ENCODE measurements at places on chromosomes 12 and 14.

GRCh38 chr14:57737598-57737997 is 128.3 kb downstream of the SLC35F4 start:
- DNase-seq = no peak

DNA sequence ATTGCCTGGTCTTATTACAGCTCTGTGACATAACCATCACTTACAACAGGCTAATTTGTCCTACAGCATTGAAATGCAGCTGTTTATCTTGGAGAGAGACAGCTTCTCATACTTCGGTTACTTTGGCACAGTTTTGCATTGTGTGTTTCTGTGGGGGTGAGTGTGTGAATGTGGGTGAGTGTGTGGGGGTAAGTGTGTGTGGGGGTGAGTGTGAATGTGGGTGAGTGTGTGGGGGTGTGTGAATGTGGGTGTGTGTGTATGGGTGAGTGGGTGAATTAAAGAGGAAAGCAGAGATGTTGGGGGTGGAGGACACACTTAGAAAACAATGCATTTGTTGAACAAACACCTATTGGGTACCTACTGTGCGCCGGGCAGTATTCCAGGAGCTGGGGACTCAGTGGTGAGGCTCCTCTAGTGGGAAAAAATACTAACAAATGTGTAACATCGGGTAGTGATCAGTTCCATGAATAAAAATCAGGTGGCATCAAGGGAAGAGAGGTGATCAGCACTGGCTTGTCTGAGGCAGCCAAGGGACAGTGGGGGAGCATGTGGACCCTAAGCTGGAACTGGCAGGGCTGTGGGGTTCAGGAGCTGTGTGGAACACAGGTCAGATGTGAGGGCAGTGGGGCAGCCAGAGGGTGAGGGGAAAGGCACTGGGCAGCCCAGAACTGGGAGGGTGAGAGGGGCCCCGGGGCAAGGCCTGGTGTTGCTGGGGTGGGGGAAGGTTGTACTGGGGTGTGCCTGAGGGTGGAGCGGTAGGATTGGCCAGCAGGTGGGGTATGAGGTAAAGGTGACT is 44.1 kb upstream of the AMN start:
- no peak for DNase-seq

- DNase-seq = peak; percentile 12
These were observed 1165.4 kb downstream of the TMEM121 start for GRCh38 chr14:106691601-106692291.

- no peak for DNase-seq
These were observed 233.7 kb downstream of the SLC25A21 start for GRCh38 chr14:36938678-36939077.

- no peak for DNase-seq
These were observed 107.2 kb downstream of the DUSP6 start for GRCh38 chr12:89245090-89245489.

DNA sequence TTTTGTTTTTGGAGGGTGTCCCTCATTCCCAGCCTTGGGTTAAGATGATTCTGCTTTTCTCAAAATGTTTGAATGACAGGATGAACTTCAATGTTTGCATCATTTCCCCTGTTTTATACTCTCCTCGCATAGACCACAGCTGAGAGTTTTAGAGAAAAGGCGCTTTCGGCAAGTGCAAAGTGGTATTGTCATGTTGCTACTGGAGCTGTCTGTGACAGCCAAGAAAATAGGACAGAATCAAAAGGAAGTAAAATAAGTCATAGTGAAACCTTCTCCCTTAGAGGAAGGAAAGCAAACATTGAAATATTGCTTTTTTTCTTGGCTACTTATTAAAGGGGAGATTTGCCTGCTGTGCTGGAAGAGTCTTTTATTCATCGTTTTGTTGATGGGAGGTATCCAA is 33.5 kb upstream of the ARHGAP5 start:
- no peak for DNase-seq

DNA sequence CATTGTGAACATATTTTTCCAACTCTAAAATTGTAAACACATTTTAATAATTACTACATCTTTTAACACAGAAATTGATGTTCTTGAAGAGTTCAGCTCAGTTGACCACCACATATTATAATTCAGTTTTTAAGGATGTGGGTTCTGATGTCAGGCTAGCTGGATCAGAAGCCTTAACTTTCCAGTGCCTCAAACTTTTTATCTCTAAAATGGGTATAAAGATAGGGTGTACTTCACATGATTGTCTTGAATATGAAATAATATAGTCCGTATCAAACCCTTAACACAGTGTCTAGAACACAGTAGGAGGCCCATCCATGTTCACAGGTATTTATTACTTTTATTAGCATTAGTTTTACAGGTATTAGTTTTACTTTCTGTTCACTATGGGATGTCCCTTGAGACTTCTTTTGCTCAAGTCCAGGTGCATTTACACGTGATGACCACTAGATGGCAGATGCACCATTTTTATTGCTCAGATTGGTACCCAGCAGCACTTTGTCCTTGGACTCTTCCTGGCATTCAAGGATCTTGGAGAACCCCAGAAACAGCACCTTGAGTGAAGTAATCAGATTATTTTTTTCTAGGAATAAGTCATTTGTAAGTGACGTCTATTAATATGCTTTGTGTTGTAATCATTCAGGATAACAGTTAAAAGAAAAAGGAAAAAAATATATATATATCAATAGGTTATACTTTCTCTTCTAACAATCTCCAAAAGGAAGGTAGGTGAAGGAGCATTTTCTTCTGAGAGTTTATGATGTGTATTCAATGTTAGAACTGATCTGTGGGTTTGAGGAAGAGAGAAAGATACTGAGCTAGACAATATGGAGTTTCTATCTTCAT is 580.2 kb downstream of the ETNK1 start:
- DNase-seq = no peak

- DNase-seq = no peak
These were observed 441.1 kb downstream of the ETNK1 start for GRCh38 chr12:23066095-23066494.

GRCh38 chr14:67516676-67517075 is 16.4 kb upstream of the PLEKHH1 start:
- no peak for DNase-seq

- no peak for DNase-seq
These were observed 182.3 kb upstream of the PWP1 start for GRCh38 chr12:107503129-107503855.

GRCh38 chr14:24789378-24789884 is 155.4 kb upstream of the GZMB start:
- DNase-seq = no peak

- DNase-seq = no peak
These were observed 39.2 kb upstream of the EEA1 start for GRCh38 chr12:92968176-92968813.

DNA sequence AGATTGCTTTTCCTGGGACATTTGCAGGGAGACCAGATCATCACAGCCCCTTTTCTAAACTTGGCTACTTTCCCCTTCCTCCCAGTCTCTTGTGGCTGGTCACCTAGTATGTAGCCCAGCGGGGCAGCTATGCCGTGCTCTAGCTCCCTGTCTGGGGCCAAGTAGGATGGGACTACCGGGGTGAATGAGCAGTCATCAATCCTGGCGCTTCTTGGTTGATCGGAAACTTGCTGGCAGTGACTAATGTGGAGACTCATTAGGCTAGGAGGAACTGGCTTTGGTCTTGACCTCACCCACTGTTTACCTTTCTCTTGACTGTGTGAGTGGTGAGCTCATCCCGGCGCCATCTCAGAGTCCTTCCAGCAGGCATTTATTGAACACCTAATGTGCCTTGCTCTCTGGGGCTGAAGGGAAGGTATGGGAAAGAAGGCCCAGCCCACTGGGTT is 15.9 kb downstream of the PLEKHG3 start:
- no peak for DNase-seq

GRCh38 chr14:89435892-89436656 is 19.0 kb upstream of the FOXN3 start:
- DNase-seq = no peak

DNA sequence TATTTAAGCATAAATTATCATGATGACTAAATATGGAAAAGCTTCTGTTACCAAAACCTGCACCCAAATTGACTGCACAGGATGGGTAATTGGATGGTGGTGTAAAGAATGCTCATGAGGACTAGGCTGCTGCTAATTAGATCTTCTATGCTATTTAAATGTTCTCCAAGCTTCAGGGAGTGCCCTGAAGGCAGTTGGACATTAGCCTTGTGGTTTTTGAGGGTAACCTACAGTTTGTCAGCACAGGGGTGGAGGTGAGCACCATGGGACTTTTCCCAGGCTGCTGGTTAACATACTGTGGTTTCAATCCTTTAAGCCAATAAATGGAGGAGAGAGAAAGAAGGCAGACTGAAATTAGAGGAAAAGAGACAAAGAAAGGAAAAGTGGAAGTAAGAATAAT is 145.0 kb downstream of the WIF1 start:
- no peak for DNase-seq

- no peak for DNase-seq
These were observed 6.0 kb downstream of the TMEM260 start for GRCh38 chr14:56585461-56586084.

DNA sequence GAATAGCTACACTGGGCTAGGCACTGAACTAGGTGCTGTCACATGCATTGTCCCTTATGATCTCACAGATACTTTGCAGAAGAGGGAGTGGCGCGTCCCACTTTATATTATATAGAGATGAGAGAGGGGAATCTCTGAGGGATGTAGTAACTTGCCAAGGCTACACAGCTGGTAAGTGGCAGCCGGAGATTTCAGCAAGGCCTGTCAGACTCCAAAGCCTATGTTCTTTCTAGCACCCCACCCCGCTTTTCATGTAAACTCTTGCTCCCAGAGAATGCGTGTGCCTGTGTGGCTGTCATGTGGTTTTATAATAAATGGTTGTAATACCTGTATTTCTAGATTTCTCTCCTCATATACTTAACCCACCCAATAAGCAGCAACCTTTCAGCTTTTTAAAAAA is 39.1 kb downstream of the WDR20 start:
- no peak for DNase-seq

DNA sequence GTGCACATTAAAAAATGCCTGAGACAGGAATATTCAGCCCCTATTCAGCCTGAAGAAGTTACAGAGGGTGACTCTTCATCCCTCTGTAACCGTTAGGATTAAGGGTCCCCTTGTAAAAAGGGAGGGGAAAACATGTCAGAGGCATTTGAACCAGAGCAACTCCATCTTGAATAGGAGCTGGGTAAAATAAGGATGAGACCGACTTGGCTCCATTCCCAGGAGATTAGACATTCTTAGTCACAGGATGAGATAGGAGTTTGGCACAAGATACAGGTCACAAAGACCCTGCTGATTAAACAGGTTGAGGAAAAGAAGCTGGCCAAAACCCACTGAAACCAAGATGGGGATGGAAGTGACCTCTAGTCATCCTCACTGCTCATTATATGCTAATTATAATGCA is 19.9 kb upstream of the MDM1 start:
- DNase-seq = no peak

- no peak for DNase-seq
These were observed 413.2 kb downstream of the FLRT2 start for GRCh38 chr14:85943192-85943591.

DNA sequence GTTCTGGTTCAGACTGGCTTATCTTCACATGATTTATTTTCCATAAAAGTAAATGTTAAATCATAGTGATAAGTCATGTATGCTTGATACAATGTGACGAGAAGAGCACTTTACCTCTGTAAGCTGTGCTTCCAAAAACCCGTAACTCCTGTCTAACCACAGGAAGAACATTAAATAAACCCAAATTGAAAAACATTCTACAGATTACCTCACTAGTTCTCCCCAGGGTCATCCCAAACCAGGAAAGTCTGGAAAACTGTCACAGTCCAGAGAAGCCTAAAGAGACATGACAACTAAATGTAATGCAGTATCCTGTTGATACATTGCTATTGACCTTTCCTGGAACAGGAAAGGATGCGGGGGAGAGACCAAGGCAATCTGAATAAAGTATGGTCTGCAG is 32.5 kb upstream of the DUSP6 start:
- DNase-seq = no peak

DNA sequence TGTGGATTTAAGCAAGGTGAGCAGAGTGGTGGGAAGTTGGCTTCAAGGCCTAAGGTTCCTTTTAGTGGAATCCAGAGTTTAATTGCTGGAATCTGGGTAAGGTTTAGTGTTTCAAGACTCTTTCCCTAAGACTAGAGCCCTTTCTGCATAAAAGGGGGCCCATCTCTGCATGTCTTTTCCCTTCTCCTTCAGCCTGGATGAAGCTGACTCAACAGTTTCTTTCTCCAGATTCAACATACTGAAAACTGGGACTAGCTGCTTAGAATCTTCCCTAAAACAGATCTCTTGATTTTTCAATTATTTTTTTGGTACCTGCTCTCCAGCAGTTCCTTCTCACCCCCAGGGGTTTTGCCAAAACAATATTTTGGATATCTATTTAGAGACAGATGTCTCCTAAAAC is 34.0 kb downstream of the SLC4A8 start:
- no peak for DNase-seq

DNA sequence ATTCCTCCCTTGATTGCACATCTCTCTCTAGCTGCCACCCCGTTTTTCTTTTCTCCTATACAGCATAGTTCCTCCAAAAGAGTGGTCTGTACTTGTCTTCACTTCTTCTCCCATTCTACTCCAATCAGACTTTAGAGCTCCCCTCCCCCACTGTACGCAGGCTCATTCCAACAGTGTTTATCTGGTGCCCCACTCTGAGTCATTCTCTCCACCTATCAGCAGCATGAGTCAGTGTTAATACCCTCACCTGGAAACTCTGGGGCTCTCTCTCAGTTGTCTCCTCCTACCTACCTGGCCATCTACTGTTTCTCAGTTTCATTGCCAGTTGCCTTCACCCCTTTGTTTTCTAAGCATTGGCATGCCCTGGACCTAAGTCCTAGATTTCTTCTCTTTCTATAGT is 175.1 kb upstream of the ARHGAP5 start:
- no peak for DNase-seq

GRCh38 chr14:41449066-41449465 is 157.6 kb upstream of the LRFN5 start:
- no peak for DNase-seq

- no peak for DNase-seq
These were observed 18.1 kb downstream of the SSH1 start for GRCh38 chr12:108839018-108839889.

DNA sequence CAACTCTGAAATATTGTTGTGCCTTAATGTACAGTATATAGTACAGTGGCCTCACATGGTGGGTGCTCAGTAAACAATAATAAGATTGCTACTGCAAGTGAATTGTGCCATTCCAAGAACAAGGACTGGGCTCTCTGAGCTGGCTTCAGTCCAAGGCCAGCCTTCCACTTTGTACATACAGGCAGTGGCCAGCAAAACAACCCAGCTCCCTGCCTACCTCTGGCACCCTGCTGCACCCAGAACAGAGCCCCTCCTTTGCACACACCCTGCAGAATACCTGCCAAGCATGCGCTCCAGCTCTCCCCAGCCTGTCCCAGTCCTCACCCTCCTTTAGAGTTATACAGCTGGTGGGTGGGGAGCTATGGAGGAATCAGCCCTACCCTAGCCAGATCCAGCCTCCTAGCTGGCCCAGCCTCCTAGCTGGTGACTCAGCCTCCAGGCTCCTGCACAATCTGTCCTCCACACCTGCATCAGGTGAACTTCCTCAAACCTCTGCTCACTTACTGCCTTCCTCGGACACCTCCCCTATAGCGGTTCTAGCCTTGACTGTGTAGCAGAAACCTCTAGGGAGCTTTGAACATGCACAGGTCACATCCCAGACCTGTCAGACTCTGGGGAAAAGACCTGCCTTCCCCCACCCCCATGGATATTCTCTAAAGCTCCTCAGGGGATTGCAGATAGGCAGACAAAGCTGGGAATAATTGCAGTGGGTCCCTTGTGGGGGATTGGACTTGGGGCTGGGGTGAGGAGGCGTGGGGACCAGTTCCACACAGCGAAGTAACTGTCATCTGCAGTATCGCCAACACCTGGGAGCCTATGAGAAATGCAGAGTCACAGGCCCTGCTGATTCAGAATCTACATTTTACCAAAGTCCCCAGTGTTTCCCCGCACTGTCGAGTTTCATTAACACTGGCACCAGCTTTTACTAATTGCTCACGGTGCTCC is 17.9 kb downstream of the ZDHHC22 start:
- no peak for DNase-seq

All from activated naive CD4-positive, alpha-beta T cell (primary cell).